Stimulated activated CD4-positive, alpha-beta T cell treated with anti-CD3 and anti-CD28 coated beads, Interleukin-4, amount 100 ng/mL, for 24 hours (primary cell): ENCODE measurements at places on chromosomes 2 and 18.

DNA sequence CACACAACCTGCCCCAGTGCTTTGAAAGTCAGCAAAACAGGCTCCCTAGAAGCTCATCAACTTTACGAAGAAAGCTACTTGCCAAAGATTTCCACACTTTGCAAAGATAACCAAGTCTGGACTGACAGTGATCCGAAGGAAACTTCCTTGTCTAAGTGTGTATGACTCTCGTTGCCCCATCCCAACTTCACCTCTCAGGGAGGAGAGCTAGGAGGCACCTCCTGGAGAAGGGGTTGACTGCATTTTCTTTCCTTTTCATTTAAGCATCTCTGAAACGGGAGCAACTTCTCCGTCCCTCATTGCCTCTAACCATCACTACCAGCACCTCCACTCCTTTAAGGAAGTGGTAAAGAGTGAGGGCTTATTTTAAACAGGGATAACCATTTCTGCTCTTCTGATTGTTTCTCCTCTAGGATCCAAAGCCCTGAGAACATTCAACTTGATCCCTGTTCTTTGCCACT, 7.0 kb downstream of the ZEB2 start:
- DNase-seq = no peak

GRCh38 chr18:28185121-28185520, 8.2 kb upstream of the CDH2 start:
- DNase-seq = no peak

DNA sequence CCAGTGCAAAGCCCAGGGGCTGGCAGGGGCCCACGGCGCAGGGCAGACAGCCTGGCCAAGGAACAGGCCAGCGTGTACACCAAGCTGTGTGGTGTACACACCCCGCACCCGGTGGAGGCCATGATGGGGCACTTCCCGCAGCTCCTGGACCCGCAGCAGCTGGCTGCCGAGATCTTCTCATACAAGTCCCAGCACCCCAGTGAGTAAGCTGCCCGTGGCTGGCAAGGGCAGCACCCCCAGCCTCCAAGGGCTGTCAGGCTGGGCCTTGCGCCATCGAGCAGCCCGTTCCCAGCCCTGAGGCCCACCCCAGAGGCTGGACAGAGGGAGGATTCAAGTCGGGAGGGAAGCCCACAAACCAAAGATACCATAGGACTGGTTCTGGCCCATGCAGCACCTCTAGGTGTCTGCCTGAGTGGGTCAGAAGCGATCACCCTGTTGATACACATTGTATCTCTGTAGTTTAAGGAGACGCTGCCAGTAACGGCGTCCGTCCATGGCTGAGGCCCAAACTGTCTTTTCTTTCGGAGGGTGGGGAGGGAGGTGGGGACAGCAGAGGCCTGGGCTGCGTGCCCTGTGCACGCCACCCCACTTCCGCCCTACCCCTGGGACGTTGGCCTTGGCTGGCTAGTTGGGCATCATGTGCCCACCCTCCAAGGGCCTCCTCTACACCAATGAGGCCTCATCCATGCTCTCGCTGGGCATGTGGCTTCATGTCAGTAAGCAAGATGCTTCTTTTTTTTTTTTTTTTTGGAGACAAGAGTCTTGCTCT, 16.8 kb upstream of the MTERF4 start:
- DNase-seq = no peak

- DNase-seq = no peak
Measured at GRCh38 chr2:71789556-71790204, 336.3 kb downstream of the DYSF start.

DNA sequence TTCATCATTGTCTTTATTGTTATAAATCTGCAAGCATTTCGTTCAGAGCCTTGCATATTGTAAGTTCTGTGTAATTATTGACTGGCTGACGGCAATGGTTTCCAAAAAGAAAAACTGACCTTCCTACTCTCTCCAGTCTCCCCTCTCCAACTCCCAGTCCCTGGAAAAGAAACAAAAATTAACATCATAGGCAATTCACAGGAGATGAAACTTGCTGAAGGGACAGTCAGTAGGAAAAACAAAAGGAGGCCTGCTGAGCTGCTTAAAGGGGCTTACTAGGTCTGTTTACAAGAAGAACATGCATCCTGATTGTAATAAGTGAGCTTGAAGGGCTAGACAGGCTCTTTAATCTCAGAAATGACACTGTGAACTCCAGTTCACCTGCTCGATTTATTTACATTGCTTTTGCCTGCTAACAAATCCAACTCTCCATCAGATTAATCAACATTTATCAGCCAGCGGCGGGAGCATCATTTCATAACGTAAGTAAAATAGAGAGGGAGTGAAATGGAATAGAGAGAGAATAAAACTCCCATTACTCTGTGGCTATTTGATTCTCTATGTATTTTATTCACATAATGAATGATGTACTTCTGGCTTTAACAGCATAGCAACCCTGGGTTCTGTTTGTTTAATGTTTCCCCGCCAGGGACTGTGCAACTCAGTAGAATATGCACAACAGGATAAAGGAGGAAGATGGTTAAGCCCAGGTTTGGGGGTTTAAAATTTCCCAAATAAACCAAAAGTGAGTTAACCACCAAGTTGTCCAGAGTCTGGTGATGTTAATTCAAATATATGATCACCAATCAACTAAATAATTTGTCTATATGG, 256.7 kb upstream of the SETBP1 start:
- no peak for DNase-seq

DNA sequence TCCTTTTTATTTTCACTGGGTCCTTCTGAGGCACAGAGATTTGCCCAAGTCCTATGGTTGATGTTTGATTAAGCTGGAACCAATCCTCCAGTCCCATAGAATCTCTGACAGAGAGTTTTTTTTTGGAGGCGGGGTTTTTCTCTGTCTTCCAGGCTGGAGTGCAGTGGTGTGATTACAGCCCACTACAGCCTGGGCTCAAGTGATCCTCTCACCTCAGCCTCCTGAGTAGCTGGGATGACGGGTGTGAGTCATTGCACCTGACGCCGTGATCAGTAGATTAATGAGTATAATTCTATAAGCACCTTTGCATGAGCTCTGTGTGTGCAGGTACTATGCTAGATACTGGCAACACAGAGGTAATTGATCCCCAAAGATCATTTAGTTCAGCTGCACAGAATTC, 15.3 kb upstream of the TRPM8 start:
- DNase-seq = no peak

DNA sequence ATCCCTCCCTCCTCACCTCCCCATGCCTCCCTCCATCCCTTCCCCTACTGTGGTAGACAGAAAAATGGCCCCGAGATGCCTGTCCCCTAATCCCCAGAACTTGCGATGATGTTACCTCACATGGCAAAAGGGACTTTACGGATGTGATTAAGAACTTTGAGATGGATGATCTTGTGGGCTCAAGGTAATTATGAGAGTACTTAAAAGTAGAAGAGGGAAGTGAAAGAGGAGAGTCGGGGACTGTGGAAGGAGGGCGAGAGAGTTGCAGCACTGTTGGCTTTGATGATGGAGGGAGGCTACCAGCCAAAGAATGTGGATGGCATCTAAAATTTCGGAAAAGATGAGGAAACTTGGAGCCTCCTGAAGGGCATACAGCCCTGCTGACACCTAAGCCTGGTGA, 66.5 kb downstream of the AGAP1 start:
- DNase-seq = no peak

DNA sequence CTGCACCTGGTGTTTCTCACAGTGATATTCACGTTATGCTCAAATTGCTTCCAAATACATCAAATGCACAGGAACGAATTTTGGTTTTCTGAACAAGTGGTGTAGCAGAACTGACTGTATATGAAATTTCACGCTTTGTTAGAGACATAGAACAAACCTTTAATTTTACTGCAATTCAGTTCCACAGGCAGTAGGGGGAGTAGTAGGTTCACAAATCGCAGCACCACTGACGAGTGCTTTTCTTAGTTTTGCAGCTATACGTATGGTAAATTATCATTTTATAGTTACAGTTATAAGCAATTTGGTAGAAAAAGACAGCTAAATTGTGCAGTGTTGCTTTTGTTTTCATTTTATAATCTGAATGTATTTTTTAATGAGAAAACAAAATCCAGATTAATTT, 113.3 kb downstream of the KIAA1328 start:
- no peak for DNase-seq

- DNase-seq = no peak
Measured at GRCh38 chr2:86035376-86035882, 70.3 kb downstream of the POLR1A start.

- no peak for DNase-seq
Measured at GRCh38 chr2:114488841-114489530, 46.5 kb downstream of the DPP10 start.

GRCh38 chr2:206323486-206323885, 49.0 kb downstream of the ZDBF2 start:
- DNase-seq = no peak

DNA sequence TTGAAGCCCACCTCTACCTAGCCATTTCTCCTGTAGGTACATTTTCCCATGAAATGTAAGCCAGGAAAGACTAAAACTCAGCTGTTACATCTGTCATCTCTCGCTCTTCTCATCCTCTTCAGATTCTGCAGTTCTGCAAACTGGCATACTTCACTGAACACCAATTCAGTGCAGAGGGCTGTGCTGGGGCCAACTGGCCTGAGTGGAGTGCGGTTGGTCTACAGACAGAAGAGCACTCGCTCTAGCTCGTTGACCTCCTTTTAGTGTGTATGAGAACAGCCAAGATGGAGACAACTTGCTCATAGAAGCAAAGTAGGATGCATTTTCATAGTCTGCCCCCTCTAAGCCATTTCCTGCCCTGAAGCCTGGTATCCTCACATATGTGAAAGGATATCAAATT, 862.6 kb downstream of the BCL11A start:
- no peak for DNase-seq

DNA sequence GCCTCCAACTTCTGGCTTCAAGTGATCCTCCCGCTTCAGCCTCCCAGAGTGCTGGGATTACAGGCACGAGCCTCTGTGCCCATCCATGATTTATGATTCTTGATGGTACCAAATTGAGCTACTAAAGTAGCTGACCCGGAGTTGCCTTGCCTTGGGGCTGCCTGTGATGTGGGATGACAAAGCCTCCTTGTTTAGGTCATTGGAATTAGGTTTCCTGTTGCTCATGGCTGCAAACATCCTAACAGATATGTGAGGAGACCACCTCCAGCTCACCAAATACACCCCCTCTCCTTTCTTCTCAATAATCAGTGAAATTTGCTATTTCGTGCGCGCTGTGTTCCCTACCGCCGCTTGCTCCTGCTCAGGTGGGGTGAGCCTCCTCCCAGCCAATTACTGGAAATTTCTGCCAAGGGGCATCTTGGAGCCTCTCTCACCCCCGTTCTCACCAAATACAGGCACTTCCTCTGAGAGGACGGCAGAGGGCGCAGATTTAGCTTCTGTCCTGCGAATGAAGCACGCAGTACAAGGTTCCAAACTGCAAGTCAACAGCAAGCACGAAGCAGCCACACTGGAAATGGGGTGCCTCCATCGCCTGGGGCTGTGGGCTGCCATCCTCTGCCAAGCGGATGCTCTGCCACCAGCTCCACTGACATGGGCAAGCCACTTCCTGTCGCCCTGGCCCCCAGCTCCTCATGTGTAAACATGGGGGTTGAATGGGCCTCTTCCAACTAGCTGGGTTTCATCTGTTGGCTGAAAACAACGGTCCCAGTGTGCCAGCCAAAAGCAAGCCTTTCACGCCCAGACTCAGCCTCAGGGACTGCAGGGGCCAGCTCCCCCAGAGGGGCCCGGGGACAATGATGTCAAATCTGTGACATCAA, 71.7 kb downstream of the NCAPH start:
- peak; percentile 69 for DNase-seq

DNA sequence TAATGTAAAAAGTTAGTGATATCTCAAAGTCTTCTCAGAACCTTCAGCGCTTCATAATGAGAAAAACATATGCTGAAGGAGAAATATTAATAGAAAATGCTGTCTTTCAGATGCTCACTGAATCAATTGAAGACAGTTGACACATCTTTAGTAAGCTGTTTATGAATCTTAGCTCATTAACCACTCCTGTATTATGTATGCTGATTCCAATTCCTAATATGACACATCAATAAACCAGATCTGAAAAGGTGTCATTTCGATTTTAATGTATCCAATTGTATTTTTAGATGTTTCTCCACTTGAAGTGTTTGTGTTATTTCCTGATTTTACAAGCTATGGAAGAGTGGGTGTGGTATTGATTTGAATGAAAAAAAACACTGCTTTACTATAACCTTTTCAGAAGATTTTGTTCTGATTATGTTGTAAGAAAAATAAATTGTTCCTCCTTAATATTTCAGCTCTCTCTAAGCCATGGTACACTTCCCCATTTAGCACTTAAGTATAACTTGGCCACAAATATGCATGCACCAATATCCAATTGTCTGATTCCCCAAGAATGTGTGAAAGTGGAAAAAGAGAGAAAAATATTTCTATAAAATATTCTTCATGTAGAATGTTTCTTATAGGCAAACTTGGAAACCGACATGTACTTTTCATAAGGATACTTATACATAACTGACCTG, 569.8 kb downstream of the ARHGAP15 start:
- DNase-seq = no peak

DNA sequence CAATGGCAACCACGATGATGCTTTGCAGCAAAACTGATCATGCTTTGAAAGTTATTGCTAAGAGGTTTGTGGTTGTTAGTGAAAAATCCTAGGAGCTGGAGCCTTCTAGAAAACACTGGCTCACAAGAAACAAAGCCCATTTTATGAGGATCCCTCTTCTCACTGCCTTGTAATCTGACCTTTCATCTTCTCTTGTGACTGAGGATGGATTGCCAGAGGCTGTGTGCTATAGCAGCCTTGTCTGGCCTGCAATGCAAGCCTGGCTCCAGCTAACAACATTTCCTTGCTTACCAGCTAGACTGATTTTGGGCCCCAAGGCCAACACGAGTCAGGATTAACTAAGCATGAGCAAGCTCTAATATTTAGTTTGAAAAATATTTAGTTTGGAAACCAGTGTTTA, 13.1 kb downstream of the PIEZO2 start:
- DNase-seq = no peak

- no peak for DNase-seq
Measured at GRCh38 chr2:175001566-175001965, 3.6 kb downstream of the CHN1 start.

DNA sequence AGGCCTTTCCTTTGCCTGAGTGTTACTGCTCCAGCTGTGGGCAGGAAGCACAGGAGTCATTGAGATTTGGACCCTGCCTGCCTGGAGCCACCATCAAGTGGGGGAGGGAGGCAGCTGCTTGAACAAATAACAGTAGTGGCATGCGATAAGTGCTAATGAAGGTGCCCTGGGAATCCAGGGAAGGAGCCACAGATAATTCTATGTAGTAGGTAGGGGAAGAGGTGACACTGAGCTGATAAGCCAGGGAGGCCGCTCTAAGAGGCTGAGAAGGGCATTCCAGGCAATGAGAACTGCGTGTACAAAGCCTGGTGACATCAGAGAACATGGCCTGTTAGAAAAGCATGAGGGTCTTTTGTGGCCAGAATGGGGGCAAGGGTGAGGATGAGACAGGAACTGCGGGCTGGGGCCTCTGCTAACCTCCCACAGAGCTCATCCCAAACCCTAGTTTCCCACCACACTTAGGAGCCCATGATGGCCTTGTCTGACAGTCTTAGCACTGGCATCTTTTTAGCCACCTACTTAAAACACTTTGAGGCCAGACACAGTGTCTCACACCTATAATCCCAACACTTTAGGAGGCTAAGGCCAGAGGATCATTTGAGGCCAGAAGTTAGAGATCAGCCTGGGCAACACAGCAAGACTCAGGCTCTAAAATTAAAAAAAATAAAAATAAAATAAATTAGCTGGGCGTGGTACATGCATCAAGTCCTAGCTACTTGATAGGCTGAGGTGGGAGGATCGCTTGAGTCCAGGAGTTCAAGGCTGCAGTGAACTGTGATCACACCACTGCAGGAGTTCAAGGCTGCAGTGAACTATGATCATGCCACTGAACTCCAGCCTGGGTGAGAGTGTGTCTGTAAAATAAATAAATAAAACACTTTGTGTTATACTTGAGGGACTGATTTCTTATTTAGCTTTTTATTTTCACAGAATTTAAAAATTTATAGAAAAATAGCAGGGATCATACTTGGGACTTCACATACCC, 58.9 kb downstream of the TET3 start:
- DNase-seq = no peak
